ENCODE measurements at places on chromosomes 1 and 21. TPM values are rescaled to one million over a fixed set of nuclear protein-coding genes. Genes with fewer than 3 reads are reported as not detected.

- DNase-seq = no peak
Observed at GRCh38 chr1:21604208-21604957, 64.8 kb downstream of the RAP1GAP start.

- no peak for DNase-seq
Observed at GRCh38 chr1:156707417-156708217, 2.2 kb upstream of the CRABP2 start.

- no peak for DNase-seq
Observed at GRCh38 chr1:60911966-60912697, 170.2 kb upstream of the NFIA start.

GRCh38 chr1:186292875-186293274, 82.2 kb downstream of the TPR start:
- DNase-seq = no peak

DNA sequence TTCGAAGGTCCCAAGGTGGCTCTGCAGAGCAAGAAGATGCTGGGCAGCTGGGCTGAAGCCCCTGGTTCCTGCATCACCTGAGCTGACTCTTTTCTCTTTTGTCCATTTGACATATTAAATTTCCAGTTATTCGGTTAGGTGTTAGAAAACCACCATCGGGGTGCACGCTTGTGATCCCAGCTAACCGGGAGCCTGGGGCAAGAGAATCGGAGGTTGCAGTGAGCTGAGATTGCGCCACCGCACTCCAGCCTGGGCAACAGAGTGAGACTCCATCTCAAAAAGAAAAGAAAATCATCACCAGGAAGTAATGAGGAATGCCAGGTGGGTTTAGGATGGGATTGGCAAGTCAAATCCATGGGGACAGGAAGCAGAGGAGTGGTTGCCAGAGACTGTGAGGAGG, 76.3 kb upstream of the ZC3H12A start:
- DNase-seq = no peak

Gene GUCA2B
- polyA plus RNA-seq = not detected

DNA sequence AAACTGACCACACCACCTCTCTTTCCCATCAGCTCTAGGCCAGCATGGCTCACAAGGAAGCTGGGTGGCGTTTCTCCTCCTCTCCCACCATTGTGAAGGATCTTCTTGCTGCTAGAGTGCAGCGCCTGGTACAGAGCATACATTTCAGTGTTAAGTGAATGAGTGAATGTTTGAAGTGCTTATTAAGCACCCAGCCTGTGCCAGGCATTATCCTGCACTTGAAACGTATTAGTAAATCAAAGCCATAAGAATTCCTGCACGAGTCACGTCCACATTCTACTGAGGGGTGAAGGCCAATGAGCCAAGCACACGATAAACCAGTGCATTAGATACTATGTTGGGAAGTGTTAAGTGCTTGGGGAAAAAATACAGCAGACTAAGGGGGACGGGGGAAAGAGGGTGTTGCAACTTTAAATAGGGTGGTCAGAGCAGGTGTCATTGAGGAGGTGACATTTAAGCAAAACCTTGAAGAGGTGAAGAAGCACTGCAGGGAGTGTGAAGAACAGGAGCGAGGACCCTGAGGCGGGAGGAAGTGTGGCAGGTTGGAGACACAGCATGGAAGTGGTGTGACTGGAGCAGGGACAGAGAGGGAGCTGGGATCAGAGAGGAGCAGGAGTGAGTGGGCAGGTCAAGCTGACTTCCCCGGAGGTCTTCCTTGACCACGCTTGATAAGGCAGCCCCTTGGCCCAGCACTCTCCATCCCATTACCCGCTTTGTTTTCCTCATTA, 48.5 kb upstream of the LRRN2 start:
- DNase-seq = no peak

Gene SPRR3
- 0.32 TPM for polyA plus RNA-seq
